ENCODE measurements at places on chromosomes 16 and 17.

- DNase-seq = no peak
Measured at GRCh38 chr17:62601471-62601870, 26.0 kb upstream of the MRC2 start.

DNA sequence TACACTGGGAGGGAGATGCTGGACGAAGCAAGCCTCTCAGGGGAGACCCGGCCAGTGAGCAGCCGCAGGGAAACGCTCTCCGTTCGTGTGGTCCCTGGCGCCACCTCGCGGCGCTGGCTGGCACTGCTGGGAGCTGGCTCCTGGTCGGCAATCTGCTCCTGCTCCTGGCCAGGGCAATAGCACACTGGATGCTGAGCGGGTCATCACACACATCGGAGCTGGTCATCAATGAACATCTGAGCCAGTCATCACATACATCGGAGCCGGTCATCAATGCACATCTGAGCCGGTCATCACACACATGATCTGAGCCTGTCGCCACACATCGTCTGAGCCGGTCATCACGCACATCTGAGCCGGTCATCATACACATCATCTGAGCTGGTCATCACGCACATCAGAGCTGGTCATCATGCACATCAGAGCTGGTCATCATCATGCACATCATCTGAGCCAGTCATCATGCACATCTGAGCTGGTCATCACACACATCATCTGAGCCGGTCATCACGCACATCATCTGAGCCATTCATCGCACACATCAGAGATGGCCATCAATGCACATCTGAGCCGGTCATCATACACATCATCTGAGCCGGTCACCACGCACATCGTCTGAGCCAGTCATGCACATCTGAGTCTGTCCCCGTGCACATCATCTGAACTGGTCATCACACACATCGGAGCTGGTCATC lies 217.3 kb downstream of the RBFOX3 start:
- peak; percentile 77 for DNase-seq

DNA sequence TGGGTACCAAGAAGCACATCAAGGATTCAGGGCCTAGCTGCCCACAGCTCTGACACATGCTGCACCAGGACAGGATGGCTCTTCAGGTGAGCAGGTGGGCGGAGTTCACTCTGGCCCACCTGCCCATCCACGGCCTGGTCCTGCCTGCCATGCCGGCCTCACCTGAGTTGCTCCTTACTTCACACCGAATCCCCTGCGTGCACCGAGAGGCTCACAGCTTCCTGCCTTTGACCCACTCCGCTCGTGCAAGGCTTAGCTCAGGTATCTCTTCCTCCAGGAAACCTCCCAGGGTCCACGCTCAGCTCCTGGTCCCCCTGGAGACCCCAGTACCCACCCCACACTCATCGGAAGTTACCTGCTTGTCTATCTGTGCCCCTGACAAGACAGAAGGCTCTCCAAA lies 21.6 kb upstream of the TNRC6C start:
- DNase-seq = no peak

DNA sequence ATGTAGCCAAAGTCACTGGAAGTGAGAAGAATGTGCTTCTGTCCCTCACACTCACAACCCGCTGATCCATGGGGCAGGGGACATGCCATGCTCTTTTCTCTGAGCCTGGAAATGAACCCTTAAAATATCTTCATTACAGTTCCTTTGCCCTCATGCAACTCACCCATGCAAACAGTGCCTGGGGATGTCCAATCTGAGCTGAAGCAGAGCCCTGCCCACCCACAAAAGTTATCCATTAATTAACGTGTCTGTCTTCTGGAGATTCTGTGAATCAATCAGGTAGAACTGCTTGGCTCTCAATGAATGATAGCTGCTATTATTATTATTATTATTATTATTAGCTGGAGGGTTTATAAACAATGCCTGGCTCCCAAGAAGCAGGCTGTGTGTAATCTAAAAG lies 133.7 kb downstream of the USP31 start:
- no peak for DNase-seq

DNA sequence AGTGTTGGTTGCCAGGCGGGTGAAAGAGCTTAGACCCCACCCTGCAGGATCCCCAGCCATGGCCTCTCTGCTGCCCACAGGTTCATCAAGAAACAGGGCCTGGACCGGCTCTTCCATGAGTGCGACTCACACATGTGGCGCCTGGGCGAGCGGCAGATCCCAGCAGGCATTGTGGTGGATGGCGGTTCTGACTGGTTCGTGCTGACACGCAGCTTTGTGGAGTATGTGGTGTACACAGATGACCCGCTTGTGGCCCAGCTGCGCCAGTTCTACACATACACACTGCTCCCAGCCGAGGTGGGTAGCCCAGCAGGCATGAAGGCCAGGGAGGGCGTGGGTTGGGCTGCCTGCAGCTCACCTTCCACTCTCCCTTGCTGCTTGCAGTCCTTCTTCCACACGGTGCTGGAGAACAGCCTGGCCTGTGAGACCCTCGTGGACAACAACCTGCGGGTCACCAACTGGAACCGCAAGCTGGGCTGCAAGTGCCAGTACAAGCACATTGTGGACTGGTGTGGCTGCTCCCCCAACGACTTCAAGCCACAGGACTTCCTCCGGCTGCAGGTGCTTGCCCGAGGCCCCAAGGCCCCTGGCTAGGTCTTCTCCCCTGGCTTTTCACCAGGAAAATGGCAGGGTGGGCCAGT lies 9.9 kb downstream of the XYLT2 start:
- no peak for DNase-seq

GRCh38 chr17:792277-792676 lies 10.1 kb downstream of the MRM3 start:
- DNase-seq = no peak

DNA sequence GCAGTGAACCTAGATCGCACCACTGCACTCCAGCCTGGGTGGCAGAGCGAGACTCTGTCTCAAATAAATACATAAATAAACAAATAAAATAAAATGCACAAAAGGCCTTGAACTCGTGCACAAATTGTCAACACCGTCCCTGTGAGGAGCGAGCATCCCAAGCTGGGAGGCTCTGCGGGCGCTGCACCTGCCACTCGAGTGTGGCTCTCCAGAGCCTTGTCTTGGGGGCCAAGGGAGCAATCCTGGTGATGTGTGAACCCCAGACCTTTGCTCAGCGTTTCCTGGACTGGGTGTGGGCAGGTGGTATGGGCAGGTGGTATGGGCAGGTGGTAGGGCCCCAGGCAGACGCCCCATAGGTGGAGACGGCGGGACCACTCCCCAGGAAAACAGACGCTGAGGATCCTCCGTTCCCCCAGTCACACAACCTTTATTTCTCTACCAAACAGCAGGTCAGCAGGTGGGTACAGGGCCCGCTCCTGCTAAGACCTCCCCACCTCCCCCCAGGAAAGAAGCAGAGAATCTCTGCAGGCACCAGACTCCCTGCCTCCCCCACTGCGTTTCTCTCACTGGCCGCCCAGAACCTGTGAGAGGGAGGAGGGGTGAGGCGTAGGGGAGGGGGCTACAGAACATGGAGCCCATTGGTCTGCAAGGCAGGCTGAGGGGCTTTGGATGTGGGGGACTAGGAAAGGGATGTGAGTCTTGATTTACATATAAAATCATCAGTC lies 7.4 kb upstream of the P2RX1 start:
- no peak for DNase-seq

DNA sequence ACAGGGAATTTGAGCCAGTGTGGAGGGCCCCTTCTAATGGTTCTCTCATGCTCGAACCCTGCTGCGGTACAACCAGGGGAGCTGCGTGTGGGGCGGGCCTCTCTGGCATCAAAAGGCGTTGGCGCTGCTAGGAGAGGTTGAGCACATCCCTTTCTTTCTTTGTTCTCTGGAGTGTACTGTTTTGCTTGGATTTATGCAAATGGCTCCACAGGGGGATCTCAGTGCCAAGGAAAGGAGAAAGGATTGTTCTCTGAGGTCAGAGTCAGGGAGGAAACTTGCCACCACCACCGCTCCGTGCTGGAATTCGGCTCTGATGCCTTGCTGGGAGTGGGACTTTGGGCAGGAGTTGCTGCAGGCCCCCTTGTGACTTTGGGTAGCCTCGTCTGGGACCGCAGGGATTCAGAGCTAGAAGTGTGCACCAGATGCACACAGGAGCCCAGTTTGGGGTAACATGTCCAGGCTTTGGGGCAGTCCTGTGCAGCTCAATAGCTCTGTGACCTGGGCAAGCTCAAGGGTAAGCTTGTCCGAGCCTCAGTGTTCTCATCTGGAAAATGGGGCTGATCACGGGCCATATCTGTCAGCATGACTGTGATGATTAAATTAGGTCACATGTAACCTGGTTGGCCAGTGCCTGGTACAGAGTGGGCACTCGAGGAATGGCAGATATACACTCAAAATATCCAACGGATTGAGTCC lies 353.0 kb upstream of the EEF2KMT start:
- DNase-seq = peak; percentile 48

- DNase-seq = no peak
Measured at GRCh38 chr17:42248351-42249179, 27.6 kb downstream of the STAT5B start.

DNA sequence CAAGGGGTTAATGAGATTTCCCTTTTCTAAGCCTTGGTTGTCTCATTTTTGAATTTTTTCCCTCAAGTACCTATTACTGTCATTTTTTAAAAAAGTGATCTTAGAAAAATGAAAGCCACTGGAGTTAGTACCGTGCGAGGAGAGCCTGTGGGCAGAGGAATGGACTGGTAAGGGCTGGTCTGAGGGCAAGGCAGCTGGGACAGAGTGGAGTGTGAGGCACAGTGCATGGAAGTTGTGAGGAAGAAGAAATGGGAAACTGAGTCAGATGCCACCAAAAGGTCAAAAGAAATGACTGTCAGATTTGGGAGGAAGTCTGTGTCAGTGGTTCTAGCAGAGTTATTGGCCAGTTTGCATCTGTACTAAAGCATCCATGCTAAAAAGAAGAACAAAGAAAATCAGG lies 8.2 kb downstream of the RASD1 start:
- DNase-seq = no peak

Measured in neuronal stem cell (in vitro differentiated cells).